ENCODE measurements at places on chromosomes 2 and 18. TPM values are rescaled to one million over a fixed set of nuclear protein-coding genes. Genes with fewer than 3 reads are reported as not detected.

The RASGRP3 gene
- 9.4 TPM for total RNA-seq

The DOK6 gene
- not detected for total RNA-seq

The CLK1 gene
- total RNA-seq: 35.4 TPM

The IL1RN gene
- not detected for total RNA-seq

The ICOS gene
- total RNA-seq: not detected

The CCDC93 gene
- total RNA-seq: 10.8 TPM

The PSD4 gene
- 1.0 TPM for total RNA-seq

- DNase-seq: no peak
These were observed 38.0 kb upstream of the NFE2L2 start for GRCh38 chr2:177302552-177302951.

GRCh38 chr2:166516712-166517303, 22.8 kb upstream of the SCN7A start:
- peak; percentile 12 for DNase-seq

DNA sequence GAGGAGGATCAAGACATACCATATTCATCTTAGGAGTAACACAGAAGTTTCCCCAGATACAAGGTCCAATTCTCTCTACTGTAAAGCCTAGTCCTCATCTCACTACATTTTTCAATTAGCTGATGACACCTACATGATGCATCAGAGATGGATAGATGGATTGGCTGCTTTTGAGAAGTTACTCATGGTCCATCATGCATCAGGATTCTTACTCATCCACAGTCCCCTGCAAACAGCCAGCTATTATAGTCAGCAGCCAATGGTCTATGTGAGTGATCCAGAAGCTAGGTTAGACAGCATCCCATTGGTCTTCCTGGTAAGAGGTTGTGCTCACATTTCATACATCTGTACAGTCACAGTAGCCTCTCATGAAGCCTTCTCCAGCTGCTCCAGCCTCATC, 154.5 kb upstream of the NRP2 start:
- DNase-seq: peak; percentile 64

- no peak for DNase-seq
These were observed 937.7 kb downstream of the TRIB2 start for GRCh38 chr2:13654416-13654815.

DNA sequence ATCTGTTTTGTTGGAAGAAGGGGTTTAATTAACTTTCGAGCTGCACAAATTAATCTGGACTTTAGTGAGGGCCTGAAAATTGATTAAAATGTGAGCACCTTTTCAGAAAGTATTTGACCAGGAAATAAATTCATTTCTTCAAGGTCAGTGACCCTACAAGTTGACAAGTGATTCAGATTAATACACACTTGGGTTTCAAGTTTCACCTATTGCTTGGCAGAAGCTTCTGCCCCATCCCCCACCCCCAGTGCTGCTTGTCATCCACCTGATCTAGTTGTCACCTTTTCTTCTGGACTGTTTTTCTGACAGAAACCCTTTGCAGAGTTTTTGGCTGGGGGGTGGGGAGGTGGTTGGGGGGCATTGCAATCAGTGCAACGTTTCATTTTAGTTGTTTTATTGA, 46.2 kb downstream of the RPRM start:
- DNase-seq: no peak

- DNase-seq: no peak
These were observed 5.0 kb upstream of the MGAT5 start for GRCh38 chr2:134248913-134249312.

DNA sequence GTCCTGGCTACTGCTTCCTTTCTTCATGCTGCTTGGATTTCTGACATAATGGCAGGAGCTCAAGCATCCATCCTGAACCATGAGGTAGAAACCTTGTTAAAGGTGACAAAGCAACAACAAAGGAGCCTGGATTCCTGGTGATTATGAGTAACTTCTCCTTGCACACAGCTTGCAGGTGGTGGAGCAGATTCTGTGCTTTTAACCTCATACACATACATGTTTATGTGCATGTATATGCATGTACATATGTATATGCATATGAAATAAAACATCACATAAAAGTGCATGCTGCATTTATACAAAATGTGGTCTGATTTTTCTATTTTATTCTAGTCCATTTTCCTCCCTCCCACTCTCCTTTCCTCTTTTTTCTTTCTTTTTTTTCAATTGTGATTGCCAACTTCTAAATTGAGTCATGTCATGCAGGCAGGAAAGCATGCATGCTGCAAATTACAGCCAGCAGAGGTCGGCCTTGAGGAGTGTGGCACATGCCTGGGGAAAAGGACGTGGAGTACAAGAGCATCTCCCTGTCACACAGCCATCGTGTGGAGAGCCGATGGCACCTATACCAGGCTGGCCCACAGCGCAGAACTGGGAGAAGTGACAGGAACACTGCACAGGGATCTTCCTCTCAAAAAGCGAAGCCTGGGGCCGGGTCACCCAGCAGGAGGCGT, 17.9 kb downstream of the LCT start:
- DNase-seq: peak; percentile 29

DNA sequence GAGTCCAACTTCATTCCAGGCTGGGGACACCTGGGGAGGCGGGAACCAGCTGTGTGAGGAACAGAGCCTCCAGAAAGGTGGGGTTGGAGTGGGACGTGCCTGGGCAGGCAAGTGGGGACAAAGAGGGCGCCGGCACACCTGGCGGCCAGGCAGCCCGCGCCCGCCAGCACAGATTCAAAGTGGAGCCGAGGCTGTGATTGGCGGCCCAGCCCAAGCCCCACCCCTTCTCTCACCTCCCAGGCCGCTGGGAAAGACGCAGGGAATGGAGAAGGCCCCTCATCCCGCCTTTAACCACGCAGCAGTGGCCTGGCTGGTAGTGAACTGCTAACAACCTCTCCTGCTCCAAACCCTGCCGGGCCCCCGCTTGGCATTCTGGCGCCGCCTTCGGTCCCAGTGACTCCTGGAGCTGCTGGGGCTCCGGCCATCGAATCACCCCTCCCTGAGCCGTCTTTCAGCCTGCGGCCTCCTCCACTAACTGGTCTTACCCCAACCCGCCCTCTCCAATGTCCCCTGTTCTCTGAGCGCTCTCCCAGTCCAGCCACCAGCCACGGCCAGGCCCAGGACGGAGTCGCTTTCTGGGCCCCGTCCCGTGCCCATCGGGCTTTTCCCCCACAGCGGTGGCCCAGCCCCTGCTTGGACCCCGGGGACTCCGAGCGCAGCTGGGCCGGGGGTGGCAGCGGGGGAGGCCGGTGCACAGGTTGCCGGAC, 27.9 kb upstream of the PTMA start:
- no peak for DNase-seq

GRCh38 chr2:179518830-179519229, 254.2 kb upstream of the SESTD1 start:
- no peak for DNase-seq

DNA sequence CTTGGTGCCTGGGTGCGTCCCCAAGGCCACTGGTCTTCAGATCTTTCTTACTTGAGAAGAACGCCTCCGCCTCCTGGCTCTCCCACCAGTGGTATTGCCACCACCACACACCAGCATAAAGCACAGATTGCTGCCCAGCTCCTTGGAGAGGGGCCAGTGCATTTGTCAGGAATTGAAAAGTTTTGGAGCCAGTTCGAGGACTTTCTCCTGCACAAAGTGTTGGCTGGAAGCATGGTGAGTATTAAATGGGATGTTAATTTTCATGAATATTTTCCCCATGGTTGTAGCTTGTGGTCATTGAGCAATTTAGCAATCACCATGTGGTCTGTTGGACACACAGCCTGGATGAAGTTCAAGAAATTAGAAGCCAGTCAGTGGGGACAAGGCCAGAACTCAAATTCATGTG, 684.6 kb upstream of the FANCL start:
- DNase-seq: peak; percentile 8

GRCh38 chr2:172428832-172429210, 1.4 kb downstream of the ITGA6 start:
- DNase-seq: no peak

- no peak for DNase-seq
These were observed 116.2 kb downstream of the RAB3GAP1 start for GRCh38 chr2:135168204-135168856.

DNA sequence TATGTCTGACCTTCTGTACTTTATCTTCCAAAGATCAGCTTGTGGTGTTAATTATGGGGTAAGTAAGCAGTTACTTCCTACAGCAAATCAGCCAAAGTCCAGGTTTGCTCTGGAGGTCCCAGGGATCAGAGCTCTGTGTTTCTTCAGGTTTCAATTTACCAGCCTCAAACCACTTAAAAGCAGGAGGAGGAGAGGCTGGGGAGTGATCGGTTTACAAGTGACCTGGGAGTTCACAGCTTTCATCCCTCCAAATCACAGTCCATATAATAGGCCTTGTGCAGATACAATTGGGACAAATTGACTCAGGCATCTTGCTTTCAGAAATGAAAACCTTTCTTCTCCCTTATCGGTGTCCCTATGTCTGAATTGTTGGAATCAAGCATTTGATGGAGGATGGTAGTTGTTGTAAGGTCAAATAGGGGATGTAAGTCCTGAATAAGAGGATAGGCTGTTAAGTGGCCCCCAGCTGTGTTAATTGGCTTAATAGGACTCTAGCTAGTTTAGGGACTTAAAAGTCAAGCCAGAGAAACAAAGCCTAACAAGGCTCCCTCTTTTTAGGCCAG, 188.0 kb upstream of the NT5C1B start:
- peak; percentile 35 for DNase-seq

- DNase-seq: no peak
These were observed 189.6 kb downstream of the CYRIA start for GRCh38 chr2:16475986-16476567.

DNA sequence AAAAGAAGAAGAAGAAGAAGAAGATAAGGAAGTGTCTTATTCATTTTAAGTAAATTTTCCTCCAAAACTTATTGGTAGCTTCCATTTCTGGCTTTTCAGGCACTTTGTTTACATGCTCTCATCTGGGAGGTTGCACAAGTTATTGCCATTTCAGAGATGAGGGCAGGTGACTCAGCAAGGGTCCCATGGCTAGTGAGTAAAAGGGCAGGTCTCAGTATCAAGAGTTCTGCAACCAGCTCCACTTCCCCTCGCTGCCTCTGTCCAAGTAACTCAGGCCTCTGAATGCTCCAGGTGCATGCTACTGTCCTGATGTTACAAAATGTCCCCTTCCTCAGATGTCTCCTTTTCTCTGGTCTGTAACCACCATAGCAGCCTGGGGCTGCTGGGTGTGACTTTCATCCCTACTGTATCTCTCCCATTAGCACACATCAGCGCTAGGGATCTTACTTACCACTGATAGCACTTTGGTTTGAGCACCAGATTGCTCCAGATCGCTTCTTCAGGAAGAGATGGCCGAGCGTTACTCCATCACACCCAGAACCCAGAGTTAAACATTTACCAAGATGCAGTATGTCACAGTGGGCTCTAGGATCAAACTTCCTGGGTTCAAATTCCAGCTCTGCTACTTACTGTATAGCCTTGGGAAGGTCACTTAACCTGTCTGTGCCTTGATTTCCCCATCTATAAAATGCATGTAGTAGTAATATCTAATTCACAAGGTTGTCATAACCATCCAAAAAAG, 57.4 kb upstream of the LAPTM4A start:
- peak; percentile 39 for DNase-seq

- DNase-seq: no peak
These were observed 149.1 kb upstream of the GATA6 start for GRCh38 chr18:22020127-22020866.
